ENCODE measurements at places on chromosomes 12 and 14.

GRCh38 chr14:91254461-91254860 lies 10.0 kb upstream of the GPR68 start:
- no peak for DNase-seq

- peak; percentile 64 for DNase-seq
Measured at GRCh38 chr14:105398044-105398725, at the start of gene TEX22. Gene TEX22 (plus strand): TSS chr14:105398538. CDS start chr14:105399341, 803 bp downstream.

DNA sequence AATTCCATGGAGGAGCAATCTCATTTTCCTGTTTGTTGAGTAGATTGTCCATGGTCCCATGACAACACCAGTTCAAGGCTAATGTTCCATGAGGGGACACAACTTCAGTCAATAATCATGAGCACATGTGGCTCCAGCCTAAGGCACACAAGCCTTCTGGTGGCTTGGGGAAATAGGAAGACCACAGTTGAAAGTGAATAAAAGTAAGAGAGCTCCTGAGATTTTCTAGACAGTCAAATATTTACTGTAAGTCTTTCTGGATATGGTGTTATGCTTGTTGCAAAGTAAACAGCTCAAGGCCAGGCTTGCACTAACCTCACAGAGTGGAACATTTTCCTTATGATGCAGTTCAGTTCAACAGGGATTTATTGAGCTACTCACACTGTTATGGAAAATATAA lies 206.9 kb upstream of the SLC38A2 start:
- DNase-seq, result no peak

DNA sequence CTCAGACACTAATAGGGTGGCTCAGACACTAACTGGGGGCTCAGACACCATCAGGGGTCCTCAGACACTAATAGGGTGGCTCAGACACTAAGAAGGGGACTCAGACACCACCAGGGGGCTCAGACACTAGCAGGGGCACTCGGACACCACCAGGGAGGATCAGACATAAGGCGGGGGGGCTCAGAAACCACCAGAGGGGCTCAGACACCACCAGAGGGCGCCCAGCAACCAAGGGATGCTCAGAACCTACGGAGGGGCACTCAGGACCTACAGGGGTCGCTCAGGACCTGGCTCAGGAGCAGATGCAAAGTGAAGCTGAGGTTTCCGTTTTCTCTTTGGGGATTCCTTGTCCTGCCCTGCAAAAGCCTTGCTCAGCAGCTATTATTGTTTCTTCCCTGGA lies 448.5 kb downstream of the TMEM121 start:
- DNase-seq, result peak; percentile 11

DNA sequence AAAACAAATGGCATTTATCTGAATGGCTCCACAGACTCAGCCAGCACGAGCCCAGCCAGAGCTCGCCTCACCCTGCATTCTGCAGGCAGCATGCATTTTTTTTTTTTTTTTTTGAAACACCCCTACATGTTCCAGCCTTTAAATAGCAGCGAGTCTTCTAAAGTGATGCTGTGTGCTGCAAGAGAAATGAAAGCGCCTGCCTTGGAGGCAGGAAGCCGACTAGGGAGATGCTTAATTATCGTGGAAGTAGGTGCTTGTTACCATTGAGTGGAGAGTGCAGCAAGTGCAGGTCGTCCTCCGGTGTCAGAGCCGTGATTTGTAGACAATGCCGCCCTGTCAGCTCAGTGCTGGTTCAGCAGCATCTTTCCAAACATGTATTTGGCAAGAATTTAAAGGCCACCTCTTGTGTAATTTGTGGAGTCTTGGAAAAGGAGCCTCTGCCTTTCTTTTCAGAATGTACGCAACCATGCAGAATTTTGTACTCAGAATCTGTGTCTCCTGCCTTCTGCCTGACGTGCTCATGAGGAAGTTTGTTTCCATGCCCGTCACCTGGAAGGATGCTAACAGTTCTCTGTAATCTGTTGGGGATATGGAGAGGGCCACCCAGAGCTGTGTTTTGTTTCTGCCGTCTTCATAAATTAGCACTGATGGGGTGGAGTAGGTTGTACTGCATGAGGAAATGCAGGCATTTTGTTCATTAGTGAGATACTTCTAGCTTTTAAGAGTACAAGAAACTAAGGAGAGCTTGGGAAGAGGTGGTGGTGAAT lies 345.9 kb upstream of the RGS6 start:
- peak; percentile 33 for DNase-seq

- DNase-seq, result no peak
Measured at GRCh38 chr14:73988065-73988464, 31.0 kb downstream of the ENTPD5 start.

All from LHCN-M2 (cell line).